Hematopoietic multipotent progenitor cell (in vitro differentiated cells): ENCODE measurements at places on chromosomes 13 and 19.

DNA sequence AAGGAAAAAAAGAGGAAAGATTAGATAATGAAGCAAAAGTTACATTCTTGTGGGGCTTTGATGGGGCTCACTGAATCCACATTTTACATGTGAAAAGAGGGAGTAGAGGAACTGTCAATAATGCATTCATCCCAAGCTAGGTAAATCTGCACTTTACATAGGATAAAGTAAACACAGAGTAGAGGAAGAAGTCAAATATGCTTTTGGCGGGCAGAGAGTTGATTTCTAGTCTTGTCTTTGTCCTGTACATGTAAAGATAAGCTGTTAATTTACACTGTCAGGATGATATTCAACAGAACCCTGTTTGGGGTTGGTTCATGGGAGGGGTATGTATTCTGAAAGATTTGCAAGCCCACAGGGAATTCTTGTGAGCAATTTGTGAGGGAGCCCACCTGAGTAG, 18.0 kb upstream of the TNFRSF19 start:
- no peak for DNase-seq

- no peak for DNase-seq
These were observed 38.4 kb upstream of the PEPD start for GRCh38 chr19:33559996-33560395.

DNA sequence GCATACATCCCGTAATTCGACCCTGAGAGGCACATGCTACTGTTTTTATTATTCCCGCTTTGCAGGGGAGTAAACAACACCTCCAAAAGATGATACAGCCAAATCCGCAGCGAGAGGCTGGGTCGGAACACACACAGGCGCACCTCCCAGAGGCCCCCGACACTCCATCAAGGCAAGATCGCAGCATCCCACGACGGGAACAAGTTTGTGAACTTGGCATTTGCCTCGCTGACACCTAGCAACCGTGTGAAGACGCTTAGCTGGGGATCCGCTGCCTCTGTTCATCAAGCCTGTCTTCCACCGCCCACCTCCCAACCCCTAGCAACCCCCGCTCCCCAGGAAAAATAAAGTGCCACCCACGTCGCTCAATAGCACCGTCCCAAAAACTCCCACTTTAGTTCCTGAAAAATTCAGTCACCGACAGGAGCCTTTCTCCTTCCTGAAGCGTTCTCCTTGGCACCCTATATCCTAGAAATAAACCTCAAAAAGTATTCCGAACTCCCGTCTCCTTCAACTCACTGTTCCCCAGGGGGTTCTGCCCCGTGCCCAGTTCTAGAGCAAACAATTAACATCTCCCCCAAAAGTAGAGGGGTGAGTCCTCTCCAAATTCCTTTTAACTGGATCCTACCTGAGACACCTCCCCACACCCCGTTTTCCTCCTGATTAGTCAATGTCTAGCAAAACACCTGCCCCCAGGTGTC, 1.7 kb downstream of the GNG7 start:
- DNase-seq, result no peak

DNA sequence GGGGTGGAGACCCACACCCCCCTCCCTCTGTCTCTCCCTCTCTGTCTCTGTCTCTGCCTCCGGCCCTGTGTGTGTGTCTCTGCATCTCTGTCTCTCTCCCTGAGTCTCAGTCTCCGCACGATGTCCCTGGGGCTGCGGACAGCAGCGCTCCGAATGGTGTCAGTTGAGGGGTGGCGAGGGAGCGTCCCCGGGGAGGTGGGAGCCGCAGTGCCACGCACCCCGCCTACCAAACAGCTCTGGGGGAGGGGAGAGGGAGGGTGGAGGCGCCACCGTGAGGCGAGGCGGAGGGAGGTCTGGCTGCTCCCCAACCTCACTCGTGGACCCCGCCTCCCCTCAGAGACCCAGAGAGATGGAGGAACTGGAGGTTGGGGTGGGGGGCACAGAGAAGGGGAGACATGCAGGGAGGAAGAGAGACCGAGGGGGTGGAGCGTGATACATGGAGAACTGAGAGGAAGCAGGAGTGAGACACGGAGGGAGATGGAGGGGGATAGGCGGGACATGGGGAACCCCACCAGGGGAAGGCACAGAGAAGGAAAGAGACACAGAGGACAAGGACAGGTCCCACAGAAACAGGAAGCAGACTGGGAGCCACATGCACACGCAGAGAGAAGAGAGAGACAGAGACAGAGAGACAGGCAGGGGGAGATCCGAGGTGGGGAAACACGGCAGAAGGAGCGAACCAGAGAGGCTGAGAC, 7.2 kb downstream of the ERFL start:
- peak; percentile 52 for DNase-seq

DNA sequence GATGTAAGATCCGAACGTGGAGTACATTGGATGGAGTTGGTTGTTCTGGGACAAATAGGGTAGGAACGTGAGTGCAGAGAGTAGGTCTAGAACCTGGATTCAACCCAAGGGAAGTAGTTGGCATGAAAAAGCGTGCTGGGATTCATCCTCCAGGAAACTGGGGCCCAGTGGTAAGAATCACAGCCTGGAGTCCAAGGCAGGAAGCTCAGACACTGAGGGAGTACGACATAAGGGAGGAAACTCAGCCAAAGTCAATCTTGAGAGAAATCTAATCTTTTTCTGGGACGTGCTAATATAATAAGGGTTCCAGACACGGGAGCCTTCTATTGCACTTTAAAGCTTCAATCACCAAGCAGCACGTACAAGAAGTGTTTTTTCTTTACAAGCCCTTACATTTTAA, 46.4 kb downstream of the DLEU7 start:
- no peak for DNase-seq

DNA sequence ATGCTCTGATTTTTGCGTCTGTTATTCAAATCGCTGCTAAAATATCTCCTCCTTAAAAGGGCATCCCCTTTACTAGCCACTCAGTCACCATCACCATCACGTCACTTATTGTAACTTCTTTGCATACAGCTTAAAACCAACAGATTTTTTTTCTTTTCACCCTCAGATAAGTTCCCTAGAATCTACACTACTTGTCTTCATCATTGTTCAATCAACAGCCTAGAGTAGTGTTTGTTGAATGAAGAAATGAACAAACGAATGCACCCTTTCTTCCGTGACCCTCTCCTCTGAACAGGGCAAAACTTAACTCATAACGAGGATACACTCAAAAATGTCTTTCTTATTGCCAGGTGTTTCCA, 1.1 kb upstream of the AKAP11 start:
- DNase-seq, result no peak

DNA sequence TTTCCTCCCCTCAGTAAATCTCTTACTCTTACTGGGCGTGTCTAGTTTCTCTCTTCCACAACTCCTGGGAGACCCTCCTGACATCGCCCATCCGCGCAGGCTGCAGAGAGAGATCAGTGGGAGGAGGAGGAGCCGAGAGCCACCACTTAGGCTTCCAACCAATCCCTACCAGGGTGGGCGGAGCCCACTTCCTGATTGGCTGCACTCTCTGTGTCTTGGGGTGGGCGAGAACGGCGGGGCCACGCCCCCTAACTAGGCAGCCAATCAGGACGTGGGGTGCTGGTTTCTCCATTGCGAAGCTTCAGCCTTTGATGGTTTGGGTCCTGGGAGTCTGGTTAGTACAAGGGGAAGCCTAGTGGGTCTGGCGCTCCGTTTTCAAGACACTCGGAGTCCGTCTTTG, at the start of gene PMIS2:
TSS of gene PMIS2 (plus strand) at position 326 of the 400 bp plus-strand sequence. CDS start 87 bp downstream, outside the sequence.
- DNase-seq, result peak; percentile 51

DNA sequence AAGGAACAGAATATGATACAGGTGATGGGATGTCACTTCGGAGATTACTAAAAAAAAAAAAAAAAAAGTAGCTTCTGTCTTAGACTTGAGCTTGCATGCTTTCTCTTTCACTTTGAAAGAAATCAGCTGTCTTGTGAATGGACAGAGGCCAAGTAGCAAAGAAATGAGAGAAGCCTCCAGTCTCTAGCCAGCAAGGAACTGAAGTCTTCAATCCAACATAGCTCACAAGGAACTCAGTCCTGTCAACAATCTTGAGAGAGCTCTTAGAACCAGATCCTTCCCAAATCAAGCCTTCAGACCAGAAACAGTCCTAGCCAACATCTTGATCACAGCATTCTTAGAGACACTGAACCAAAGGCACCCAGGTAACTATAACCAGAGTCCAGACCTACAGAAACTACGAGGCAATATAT, 7.7 kb downstream of the N4BP2L2 start:
- no peak for DNase-seq

GRCh38 chr13:112245179-112245724, 130.9 kb upstream of the SPACA7 start:
- DNase-seq, result no peak

GRCh38 chr13:45704211-45704739, 2.2 kb downstream of the CBY2 start:
- no peak for DNase-seq

DNA sequence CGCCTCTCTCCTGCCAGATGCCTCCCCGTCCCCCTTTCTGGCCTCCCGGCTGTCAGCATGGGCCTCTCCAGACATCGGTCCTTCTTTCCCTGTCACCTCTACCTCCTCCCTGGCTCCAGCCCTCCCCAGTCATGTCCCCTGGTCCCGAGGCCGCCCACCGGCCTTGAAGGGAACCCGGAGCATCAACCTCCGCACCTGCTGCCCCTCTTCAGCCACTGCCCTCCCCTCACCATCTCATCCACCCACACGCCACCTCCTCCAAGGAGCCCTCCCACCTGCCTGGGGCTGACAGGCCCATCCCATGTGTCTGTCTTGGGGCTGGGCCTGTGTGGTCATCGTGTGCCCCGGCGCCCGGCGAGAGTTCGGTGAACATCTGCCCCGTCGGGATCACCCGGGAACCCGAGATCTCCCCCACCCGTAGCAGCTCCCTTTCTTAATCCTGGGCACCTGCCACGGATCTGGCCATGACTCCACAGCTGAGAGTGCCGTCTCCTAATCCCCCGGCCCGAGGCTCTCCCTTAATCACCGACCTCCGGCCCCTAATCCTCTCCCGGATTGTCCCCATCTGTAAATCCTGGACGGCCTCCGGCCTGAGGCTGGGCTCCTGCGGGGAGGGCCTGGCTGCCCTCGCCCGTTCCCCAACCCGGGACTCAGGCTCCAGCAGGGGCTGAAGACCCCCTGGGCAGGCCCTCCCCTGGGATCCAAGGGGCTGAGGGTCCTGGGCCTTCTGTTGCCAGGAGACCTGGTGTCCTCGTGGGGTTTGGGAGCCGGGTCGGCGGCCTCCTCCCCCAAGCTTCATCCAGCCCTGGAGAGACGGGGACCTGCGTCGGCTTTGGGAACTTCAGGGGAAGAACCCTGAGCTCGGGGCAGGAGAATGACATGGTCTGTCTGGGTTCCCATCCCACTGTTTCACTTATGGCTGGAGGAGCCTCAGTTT, 5.9 kb downstream of the HCN2 start:
- no peak for DNase-seq

DNA sequence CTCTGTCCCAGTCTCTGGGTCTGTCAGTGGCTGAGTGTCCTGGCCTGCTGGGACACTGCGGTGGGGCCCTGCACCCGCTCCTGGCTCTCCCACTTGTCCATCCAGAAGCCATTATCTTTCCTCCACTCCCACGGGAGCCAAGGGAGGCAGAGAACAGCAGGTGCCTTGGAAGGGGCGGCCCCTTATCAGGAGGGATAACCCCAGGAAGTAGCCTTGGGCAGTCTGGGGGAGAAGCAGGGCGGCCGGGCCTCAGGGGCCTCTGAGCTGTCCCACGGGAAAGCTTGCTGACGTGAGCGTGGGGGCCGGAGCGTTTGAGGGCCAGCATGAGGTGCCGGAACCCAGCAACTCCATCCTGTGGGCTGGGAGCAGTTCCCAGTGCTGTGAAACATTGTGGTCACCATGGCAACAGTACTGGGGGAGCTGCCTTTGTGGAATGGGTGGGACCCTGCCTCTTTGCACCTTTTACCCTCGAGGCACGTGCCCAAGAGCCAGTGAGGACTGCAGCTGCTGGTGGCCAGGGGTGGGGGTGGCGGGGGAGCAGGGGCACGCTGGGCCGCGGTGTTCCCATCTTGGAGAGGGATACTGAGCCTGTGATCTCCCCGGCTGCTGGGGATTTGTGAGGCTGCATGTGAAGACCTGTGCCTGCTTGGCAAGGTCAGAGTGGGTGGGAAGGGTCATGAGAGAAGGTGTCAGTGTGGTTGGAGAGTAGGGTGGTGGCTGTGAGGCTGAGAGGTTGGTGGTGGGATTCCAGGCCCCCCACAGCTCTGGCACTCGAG, 20.9 kb downstream of the KLHL26 start:
- no peak for DNase-seq
